Activated T-cell treated with anti-CD3 and anti-CD28 coated beads for 4 hours (primary cell): ENCODE measurements at places on chromosomes 7 and 10.

DNA sequence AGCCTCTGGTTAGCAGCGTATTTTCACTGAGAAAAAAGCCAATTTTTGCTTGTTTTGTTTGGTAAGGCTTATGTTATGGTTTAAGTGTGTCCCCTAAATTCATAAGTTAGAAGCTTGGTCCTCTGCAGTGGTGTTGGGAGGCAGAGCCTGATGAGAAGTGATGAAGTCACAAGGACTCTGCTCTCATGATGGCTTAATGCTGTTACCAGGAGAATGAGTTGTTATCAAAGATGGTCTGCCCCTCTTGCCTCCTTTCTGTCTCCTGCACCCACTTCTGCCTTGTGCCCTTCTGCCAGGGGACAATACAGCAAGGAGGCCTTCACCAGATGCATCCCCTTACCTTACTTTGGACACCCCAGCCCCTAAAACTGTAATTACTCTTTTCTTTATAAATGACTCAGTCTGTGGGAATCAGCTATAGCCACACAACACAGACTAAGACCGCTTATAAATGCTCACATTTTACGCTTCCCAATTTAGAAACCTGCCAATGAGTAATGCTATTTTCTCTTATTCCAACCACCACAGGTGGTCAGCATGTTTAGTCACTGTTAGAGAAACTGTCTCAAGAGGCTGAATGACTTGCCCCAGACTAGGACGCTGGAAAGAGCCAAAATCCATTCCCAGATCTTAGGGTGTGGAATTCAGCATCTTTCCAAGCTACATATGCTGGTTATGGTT lies 6.1 kb upstream of the PKD1L1 start:
- no peak for DNase-seq

DNA sequence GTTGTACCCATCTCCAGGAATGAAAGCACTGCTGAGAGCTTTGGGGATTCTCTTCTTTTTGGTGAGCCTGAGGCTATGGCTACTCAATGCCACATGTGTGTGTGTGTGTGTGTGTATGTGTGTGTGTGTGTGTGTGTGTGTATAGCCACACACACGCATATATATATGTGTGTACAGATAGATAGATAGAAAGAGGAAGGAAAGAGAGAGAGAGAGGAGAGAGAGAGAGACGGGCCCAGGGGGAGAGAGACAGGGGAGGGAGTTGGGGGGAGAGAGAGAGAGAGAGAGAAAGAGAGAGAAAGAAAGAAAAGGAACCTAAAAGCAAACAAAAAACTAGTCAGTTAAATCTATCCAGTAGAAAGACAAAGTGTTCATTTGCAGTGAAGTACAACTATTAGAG lies 8.3 kb downstream of the SLC13A4 start:
- DNase-seq: no peak

DNA sequence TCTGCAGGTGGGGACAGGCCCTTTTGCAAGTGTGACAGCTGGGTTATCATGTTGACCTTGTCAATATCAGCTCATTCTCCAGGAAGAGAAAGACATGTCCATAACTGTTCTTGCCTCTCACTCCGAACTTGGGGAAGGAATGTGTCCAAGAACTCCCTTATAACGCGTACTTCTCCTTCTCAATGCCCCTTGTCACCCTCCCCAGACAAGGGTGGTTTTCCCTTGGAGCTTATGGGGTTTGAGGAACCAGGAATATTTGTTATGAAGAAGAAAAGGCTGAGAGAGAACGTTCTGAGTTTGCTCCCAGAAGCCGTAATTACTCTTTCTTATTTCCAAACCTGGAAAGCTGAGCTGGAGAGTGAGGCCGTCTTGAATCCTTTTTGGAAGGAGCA lies 77.4 kb downstream of the MKI67 start:
- DNase-seq: no peak

- DNase-seq: no peak
Observed at GRCh38 chr10:61635471-61635870, 27.3 kb upstream of the CABCOCO1 start.

DNA sequence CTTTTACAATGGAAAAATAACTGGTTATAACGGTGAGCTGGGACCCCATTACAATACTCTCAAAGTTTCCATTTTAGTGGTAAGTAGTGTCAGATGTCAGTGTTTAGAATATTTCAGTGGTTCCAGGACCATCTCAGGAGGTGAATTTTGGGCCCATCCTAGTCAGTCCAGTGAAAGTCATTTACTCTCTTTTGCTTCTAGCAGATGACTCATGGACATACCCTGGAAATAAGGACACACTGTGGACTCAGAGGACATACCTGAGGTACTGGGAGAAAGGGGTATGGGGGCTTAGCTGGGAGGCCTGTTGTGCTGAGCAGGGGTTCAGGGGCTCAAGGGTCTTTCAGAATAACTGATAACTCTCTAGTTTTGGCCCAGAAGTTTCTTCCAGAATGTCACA lies 618 bp upstream of the GIMAP4 start:
- DNase-seq: no peak

- DNase-seq: no peak
Observed at GRCh38 chr10:77597560-77597959, 40.0 kb downstream of the KCNMA1 start.

DNA sequence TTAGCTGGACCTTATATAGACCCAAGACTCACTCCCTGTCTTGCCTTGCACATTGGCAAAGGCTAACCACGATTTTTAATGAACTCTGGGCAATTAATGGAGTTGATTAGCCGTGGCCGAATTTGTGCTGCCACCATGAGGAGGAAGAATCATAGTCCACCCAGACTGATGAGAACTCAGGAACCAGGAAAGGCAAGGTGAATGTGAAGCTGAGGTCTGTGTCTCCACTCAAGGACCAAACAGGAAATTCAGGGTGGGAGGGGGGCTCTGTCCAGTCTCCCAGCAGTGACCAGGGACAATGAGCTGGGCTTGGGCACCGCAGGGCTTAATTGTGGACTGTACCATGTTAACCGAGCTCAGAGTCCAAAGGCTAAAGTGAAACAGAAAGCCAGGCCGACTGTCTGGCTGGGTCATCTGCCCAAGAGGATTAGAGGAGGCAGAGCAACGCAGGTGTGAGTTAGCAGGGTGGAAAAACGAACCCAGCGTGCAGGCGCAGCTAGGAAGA lies 127.0 kb upstream of the JCAD start:
- DNase-seq: no peak

DNA sequence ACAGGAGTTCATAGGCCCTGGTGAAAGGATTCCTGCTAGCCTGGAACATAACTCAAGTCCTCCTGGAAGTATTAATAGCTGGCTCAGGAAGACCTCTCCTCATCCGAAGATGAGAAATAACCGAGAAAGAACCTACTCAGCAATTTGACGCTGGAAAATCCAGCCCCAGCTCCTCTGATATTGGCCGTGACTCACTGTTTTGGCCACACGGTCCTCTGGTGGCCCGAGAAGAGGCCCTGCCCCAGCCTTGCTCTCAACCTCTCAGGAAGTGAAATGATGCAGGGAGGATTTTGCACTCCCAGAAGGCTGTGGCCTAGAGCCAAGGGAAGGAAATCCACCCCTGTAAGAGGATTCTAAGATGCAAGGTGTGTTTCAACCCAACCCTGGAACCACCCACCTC lies 121.6 kb downstream of the MTPAP start:
- DNase-seq: no peak

GRCh38 chr7:124550036-124550435 lies 215.6 kb downstream of the GPR37 start:
- DNase-seq: no peak

- DNase-seq: no peak
Observed at GRCh38 chr7:25624833-25625232, 396.5 kb upstream of the NPVF start.

- no peak for DNase-seq
Observed at GRCh38 chr7:141263508-141263907, 189.6 kb downstream of the TMEM178B start.

DNA sequence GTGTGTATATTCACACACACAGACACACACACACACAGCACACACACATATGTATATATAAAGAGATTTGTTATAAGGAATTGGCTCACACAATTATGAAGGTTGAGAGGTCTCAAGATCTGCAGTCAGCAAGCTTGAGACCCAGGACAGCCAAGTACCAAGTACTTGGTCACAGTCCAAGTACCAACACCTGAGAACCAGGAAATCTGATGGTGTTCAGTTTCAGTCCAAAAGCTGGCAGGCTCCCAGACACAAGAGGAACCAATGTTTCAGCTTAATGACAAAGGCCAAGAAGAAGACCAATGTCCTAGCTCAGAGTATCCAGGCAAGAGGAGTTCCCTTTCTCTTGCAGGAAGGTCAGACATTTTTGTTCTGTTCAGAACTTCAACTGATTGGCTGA lies 780.2 kb downstream of the MAGI2 start:
- no peak for DNase-seq

GRCh38 chr7:142939226-142939910 lies at the start of gene LLCFC1:
Gene LLCFC1 (plus strand): TSS chr7:142939484. CDS start chr7:142939622, 138 bp downstream.
- DNase-seq: no peak

- DNase-seq: no peak
Observed at GRCh38 chr10:78747401-78748234, 321.1 kb upstream of the ZMIZ1 start.

GRCh38 chr10:101741938-101742337 lies 34.0 kb downstream of the FGF8 start:
- no peak for DNase-seq

DNA sequence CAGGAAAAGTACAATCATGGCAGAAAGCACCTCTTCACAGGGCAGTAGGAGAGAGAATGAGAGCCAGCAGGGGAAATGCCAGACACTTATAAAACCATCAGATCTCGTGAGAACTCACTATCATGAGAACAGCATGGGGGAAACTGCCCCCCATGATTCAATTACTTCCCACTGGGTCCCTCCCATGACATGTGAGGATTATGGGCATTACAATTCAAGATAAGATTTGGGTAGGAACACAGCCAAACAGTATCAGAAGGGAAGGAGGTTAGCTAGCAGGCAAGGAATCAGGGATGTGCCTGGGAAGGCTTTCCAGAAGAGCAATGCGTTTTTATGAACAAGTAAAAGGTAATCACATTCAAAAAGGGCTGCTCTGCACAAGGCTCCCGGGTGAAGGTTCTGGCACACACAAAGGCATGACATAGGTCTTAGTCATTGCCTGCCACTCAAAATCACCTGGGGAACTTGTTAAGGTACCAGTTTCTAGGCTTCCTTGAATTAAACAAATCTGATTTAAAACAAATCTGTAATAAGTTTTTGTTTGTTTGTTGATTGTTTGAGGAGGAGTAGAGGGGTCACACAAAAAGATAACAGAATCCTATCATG lies 40.9 kb downstream of the BMPER start:
- DNase-seq: no peak

GRCh38 chr10:105109164-105109563 lies 468.1 kb downstream of the SORCS3 start:
- DNase-seq: no peak

DNA sequence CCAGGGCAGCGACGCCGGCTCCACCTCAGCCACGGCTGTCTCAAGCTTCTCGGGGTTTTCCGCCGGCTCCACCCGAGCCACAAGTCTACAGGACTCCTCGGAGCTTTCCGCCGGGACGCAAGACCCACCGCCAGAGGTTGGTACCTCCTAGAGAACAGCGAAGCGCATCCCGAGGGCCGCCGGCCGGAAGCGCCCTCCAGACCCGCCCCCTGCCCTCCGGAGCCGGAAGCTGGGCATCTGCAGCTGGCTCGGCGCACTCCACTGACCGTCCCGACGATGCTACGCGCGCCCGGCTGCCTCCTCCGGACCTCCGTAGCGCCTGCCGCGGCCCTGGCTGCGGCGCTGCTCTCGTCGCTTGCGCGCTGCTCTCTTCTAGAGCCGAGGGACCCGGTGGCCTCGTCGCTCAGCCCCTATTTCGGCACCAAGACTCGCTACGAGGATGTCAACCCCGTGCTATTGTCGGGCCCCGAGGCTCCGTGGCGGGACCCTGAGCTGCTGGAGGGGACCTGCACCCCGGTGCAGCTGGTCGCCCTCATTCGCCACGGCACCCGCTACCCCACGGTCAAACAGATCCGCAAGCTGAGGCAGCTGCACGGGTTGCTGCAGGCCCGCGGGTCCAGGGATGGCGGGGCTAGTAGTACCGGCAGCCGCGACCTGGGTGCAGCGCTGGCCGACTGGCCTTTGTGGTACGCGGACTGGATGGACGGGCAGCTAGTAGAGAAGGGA lies at the start of gene MINPP1:
Gene MINPP1 (plus strand): TSS at position 254 of the 726 bp plus-strand sequence. CDS start 23 bp downstream, at position 277.
- DNase-seq: peak; percentile 67

GRCh38 chr7:44432381-44432977 lies 58.0 kb downstream of the NUDCD3 start:
- no peak for DNase-seq

GRCh38 chr7:4113976-4114375 lies 568.1 kb upstream of the FOXK1 start:
- no peak for DNase-seq

DNA sequence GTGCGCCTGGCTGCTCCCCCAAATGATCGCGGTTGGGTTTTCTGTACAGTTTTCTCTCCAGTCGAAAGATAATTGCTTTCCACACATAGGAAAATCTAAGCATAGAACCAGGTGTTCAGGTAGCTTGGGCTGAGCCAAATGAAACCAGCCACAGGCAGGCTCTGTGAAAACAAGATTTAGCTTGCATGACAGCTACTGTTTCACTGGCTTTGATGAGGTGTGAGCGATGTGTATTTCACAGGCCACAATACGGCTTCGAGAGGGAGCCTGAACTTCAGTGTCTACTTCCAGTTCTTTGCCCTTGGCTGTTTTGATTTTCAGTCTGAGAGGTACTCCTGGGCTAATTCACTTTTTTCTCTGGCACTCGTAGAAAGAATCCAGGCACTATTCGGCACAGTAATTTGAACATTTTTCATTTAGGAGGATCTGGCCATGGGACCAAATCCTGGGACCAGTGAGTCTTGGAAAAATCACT lies 110.5 kb downstream of the JCAD start:
- DNase-seq: no peak

- DNase-seq: no peak
Observed at GRCh38 chr7:11650030-11650429, 182.0 kb downstream of the THSD7A start.

- DNase-seq: no peak
Observed at GRCh38 chr10:79101560-79102497, 33.1 kb downstream of the ZMIZ1 start.

- DNase-seq: no peak
Observed at GRCh38 chr7:134694299-134694698, 47.6 kb downstream of the BPGM start.
